ENCODE measurements at places on chromosomes 11 and 22. TPM values are rescaled to one million over a fixed set of nuclear protein-coding genes. Genes with fewer than 3 reads are reported as not detected.

Gene KRTAP5-1
- polyA plus RNA-seq: not detected

Gene KRTAP5-7
- 0.14 TPM for polyA plus RNA-seq

- no peak for DNase-seq
Observed at GRCh38 chr11:17936790-17937189, 76.1 kb downstream of the SERGEF start.

DNA sequence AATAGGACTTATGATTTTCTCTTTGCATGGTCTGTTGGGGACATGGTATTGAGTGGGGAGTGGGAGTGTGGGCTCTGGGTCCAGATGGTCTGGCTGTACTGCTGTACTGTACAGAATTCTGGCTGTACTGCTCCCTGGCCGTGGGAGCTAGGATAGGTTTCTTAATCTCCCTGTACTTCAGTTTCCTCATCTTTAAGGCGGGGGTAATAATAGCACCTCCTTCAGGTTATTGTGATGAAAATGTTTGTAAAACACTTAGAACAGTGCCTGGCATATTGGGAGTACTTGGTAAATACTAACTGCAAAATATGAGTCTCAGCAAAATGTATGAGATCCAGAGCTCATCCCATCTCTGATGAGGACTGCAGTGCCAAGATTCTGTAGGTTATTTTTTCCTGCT, 198.6 kb downstream of the KIF18A start:
- no peak for DNase-seq

Data from left lung (tissue), 14 donors.